ENCODE measurements at places on chromosomes 3 and 15.

- no peak for DNase-seq
These were observed 222.1 kb downstream of the THSD4 start for GRCh38 chr15:71337197-71337845.

GRCh38 chr3:114847564-114847963 lies 299.5 kb downstream of the ZBTB20 start:
- DNase-seq: no peak

DNA sequence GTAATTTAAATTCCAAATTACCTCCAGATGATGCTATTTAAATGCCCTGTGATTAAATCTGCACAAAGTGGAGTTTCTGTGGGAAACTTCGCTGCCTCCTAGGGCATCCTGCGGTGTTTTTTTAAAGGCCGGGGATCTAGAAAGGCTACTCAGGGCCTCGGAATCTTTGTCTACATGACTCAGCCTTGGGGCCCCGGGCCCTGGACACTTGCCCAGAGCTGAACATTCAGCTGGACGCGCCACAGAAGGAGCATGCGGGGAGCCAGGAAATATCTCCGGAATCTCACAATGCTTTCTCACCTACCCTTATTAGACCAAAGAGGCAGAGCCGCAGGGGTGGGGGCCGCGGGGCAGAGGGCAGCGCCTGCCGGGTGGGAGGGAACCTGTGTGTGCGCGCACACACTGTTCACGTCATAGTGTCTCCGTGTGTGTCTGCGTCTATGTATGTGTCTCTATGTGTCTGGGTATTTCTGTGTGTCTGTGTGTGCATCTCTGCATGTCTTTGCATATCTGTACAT lies 145.5 kb upstream of the TPM1 start:
- peak; percentile 19 for DNase-seq

GRCh38 chr3:29532473-29532872 lies 251.6 kb downstream of the RBMS3 start:
- no peak for DNase-seq

DNA sequence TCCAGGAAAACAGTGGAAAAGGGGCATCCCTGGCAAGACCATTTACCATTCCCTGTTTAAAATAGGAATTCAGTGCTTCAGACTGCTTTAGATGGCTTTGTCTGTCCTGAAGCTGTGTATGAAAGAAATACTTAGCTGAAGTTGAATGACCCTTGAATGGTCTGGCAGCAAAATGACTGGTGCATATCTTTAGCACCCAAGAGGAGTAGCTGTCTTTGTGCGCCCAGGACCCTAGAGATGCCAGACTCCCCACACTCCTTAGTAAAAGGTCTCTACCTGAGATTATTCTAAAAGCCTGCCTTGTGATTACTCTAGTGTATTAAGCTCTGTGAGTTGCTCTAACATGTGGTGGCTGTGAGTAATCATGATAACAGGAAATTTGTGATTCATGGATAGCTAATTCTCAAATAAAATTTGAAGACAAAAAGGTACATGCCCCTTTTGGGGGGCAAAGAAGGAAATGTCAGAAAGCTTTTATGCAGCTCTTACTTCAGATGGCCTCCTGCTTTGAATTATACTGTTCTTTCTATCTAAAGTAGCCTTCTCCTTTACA lies 3.2 kb downstream of the MAPKBP1 start:
- DNase-seq: no peak
